ENCODE measurements at places on chromosomes 13 and 19.

GRCh38 chr19:40321566-40322270 lies 26.5 kb downstream of the C19orf47 start:
- DNase-seq = no peak

- DNase-seq = peak; percentile 84
Observed at GRCh38 chr19:40523322-40524047, 53.2 kb upstream of the SHKBP1 start.

DNA sequence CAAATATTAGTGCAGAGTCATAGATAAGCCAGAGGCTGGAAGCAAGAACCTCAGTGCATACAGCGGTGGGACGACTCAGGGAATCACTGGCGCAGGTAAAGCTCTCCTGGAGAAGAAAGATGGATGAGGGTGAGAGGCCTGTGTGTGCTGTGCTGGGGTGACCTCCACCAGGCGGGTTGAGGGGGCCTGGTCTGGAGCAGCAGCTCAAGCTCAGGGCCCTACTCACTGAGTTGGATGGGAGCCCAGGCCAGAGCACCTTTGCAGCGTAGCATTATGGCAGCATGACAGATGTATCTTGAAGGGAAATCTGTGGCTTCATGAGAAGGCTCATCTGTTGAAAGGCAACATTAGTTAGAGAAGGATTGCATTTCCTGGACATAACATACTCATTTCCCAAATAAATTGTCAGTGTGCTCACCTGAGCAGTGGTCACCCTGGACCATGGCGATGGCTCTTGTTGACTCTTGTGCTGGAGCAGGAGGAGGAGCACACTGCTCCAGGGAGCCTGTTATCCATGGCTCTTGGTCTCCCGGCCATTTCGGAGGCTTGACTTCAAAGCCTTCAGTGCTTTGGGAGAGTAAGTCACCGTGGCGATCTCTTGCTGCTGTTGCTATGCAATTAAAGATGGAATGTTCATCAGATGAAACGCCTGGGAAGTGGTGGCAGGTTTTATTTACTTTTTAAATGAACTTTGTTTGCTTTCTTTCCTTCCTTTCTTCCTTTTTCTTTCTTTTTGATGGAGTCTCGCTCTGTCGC lies 25.0 kb downstream of the HNRNPM start:
- no peak for DNase-seq

DNA sequence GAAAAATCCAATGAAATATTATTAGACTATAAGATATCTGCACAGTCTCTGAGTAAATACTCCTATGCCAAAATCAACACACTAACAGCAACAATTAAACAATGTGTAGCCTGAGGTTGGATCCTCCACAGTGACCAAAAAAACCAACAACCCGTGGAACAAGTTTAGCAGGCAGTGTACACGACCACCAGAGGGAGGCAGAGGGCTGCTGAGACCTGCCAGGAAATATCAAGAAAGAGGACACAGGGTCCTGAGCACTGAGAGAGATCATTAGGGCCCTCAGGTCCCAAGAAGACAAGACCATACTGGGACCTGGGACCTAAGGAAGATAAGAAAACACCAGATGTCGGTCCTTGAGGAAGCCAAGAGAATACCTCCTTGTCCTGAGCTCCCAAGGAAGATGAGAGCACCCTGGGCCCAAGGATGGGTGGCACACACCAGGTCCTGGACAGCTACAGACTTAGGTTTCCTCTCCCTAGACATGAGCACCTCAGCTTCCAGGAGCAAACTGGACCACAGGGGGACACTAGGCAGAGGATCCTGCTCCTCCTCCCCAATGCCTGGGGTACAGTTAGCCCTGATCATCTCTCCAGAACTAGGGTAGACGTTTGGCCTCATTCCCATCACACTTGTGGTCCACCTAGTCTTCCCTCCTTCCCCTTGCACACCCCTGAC lies 822 bp upstream of the ZNF274 start:
- DNase-seq = peak; percentile 49

DNA sequence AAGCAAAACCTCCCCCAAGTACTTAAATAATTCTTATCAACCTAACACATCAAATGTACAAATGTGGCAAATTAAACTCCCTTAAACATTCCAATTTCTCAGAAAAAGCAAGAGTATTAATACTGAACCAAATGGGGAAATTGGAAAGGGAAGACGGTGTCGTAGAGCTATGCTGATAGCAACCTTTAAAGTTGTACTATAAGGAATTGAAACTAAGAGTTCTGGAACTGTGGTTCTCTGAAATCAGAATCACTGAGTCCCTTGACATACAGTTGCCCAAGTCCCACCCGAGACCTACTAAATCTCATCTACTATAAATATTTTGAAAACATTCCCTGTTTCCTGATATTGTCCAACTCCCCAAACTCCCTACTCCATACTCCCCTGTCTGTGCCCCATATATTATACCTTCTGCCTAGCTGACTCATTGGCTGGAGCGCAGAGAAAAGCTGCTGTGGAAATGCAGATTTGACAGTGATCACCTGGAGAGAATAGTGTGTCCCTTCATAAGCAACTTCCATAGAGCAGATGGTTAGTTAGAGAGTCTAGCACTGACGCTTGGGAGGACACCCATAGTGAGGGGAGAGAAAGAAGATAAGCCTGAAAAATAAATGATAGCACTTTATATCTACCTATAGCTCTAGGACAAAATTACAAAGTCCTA lies 51.4 kb upstream of the ITM2B start:
- peak; percentile 28 for DNase-seq

- DNase-seq = no peak
Observed at GRCh38 chr13:109160887-109161669, 531.7 kb downstream of the MYO16 start.

DNA sequence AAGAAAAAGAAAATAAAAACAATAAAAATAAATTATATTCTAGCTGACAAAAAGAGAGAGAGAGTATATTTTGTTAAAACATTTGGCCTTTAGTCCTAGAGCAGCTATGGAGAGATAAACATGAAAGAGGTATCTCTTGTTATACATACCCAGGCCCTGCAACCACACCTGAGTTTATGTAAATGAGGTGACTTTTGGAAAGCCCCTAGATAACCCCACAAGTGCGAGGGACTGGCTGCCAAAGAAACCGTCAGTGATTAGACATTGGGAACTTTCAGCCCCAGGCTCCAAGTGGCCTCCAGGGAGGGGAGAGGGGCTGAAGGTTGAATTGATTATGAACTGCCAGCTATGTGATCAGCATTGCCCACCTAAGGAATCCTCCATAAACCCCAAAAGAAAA lies 2.1 kb upstream of the NLRP7 start:
- DNase-seq = no peak

GRCh38 chr13:109249780-109250528 lies 536.4 kb downstream of the IRS2 start:
- DNase-seq = no peak

GRCh38 chr13:71704656-71705055 lies 162.3 kb downstream of the DACH1 start:
- DNase-seq = peak; percentile 22

- no peak for DNase-seq
Observed at GRCh38 chr13:97440598-97441170, 6.7 kb downstream of the RAP2A start.

- no peak for DNase-seq
Observed at GRCh38 chr13:50255639-50256038, 240.4 kb downstream of the KCNRG start.

DNA sequence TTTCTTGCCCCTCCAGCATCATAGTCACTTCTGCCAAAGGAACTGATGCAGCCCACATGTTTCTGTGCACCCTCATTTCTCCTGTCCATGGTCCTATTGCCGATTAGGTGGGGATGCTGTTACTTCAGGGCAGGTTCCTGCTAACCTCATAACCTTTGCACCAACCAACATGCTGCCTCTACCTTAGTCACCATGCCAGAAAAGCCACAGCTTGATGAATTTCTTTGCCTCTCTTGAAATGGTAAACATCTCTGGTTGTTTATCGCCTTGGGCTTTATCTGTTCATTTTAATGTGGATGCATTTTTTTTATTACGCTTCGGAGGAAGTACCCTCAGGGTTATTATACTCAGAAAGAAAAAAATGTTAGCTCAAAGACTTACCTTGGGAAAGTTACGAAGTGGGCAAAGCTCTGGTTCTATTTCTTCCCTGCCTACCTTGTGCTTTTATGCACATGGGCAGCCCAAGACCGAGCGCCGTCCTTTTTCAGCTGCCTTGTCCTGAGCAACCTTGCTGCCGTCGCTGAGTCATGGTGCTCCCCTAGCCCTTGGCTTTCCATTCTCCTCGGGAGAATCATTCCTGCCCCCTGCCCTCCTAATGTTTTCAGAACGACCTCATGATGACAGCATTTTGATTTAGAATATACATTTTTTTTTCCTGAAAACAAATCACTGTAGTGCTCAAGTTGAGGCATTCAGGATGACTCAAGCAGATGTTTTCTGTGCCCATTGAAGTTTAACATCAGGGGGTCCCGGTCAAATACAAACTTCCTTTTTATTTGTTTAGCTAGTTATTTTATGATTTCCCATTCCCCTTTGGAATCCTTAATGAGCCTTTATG lies 280.0 kb downstream of the SHISA2 start:
- DNase-seq = no peak

- peak; percentile 90 for DNase-seq
Observed at GRCh38 chr13:46181840-46182490, at the start of gene LCP1. Gene LCP1 (minus strand): TSS chr13:46182177. CDS start chr13:46159662, 22,515 bp downstream.

DNA sequence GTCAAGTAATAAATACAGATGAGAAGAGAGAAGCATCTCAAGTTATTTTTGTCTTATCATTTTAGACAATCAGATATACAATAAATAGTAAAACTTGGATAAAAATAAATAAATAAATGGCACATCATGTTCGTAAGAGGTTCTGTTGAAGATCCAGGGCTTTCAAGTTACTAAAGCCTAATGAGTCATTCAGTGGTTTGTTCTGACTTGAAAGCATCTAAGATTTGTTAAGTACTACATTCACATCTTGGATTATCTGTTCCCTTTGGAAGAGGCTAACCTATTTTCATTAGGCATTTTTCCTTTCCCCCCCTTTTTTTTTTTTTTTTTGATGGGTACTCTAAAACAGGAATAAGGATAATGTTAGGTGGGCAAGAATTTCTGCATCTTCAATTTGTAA lies 429.3 kb downstream of the PCDH20 start:
- DNase-seq = no peak

DNA sequence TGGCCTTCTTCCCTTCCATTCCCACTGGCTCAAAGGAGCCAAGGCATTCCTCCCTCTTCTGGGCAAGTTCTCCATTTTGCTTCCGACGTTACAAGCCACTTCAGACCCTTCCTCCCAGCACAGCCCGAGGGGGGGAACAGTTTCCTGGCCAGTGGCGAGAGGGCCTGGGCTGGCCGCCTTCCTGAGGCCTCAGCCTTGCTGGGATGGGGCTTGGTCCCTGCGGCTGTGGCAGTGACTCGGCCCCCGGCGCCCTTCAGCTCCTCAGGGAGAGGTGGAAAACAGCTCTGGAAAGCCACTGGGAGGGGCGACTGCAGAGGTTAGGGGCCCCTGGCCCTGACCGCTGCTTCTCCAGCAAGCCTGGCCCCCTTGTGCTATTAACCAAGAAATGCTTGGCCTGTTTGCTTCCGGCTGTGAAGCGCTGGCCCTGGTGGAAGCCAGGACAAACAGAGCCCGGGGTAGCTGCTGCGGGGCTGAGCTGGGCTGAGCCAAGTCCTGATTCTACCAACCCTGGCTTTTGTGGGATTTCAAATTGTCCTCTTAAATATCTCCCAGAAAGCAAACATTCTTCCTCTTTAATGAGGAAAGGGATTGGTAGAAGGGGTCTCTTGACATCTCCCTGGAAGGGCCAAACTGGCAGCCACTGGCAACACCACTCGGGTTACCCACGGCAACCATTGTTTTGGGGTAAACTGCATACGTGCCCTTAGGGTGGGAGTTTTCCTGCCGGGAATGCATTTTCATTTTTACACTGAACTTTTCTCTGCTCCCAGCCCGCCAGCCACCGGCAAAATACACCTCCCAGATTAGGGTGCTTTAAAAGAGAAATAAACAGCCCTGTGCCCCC lies 38.7 kb downstream of the C13orf46 start:
- no peak for DNase-seq

- no peak for DNase-seq
Observed at GRCh38 chr13:85597790-85598500, 201.3 kb downstream of the SLITRK6 start.

GRCh38 chr19:50328224-50328872 lies 829 bp downstream of the KCNC3 start:
- peak; percentile 90 for DNase-seq

GRCh38 chr19:41166944-41167804 lies 25.8 kb upstream of the CYP2S1 start:
- DNase-seq = no peak

GRCh38 chr19:17358395-17358794 lies 18.7 kb downstream of the PLVAP start:
- DNase-seq = no peak

GRCh38 chr13:106755542-106755941 lies 187.6 kb upstream of the ARGLU1 start:
- no peak for DNase-seq

DNA sequence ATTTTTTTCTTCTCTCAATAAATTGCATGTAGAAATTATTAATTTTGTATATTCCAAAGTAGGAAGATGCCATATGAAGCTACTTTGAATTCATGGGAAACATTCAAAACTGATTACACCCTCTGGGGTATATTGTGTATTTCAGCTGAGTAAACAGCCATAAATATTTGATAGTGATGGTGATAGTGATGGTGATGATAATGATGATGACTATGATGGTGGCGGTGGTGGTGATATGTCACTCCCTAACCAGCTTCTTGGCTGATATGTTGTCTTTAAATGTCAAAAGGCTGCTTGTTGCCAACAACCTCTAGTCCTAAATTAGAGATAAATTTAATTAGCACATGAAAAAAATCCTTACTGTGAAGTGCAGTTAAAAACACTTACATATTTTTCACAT lies 102.0 kb downstream of the LRCH1 start:
- DNase-seq = no peak

DNA sequence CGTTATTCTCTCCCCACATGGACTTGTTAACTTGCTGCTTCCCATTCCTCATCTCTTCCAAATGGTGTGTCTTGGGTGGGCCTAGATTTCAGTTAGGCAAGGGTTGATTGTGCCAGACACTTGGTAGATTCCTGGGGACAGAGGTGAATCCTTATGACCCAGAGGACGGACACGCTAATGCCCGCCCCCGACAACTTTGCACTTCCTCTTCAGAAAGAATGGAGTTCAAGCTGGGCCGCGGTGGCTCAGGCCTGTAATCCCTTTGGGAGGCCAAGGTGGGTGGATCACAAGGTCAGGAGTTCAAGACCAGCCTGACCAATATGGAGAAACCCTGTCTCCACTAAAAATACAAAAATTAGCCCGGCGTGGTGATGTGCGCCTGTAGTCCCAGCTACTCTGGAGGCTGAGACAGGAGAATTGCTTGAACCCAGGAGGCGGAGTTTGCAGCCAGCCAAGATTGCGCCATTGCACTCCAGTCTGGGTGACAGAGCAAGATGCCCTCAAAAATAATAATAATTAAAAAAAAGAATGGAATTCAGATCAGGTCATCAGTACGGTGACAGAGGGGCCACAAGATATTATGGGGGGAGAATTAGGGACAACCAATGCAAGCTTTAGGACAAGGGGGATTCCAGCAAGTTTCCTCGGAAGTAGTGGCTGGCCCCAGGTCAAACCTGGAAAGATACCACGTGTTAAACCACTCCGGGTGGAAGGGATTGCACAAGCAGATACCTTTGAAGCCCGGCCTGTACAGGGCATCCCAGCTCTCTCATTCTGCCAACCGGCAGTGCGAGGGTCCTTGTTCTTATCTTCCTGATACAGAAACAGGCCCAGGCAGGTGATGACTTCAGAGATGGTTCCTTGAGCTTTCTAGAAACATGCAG lies 2.7 kb downstream of the MYO9B start:
- DNase-seq = peak; percentile 93
